ENCODE measurements at places on chromosomes 11 and 22.

DNA sequence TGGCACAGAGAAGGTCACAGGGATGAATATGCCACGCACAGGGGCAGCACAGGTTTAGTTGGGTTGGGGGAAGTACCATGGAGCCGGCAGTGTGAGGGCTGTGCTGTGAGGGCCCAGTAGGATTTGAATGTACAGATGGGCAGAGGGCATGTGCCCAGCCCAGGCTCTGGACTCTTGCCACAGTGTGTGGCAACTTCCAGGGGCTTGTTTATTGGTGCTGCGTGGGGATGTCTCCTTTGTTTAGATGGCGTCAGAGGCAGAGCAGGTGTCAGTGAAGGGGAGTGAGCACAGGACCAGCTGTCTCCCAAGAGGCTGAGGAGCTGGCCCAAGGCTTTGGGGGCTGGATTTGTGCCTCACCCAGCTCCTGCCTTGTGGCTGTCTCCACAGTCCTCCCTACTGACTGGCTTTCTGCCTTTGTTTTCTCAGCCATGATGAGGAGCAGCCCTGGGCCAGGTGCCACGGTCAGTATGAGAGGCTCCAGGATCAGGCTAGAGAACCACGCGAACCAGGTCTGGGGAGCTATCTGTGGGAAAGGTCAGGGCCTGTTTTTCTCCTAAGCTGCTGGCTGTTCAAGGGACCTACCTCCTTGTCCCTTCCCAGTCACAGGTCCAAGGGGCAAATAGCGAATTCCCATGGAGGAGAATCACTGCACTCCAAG is 21.9 kb downstream of the SUN2 start:
- DNase-seq = peak; percentile 66

DNA sequence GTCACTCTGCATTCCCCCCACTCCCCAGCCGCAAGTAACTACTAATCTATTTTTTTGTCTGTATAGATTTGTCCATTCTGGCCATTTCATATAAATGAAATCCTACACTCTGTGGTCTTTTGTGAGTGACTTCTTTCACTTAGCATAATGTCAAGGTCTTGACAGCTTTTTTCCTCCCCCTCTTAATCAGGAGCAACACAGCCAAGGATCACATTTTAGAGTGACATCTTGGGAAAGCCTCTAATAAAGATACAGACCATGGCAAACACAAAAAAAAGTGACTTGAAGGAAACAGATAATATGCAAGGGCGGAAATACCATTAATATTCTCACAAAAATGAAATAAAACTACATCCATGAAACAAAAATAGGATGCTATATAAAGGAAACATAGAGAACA is 43.9 kb downstream of the RAB30 start:
- no peak for DNase-seq

DNA sequence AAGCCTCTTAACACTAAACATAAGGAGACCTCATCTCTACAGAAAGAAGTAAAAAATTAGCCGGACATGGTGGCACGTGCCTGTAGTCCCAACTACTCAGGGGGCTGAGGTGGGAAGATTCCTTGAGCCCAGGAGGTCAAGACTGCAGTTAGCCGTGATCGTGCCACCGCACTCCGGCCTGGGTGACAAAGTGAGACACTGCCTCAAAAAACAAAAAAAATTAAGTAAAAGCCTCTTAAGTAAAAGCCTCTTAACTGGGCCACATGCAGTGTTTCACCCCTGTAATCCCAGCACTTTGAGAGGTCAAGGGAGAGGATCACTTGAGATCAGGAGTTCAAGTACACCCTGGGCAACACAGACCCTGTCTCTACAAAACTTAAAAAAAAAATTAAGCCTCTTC is 25.7 kb downstream of the CELF1 start:
- DNase-seq = no peak

- no peak for DNase-seq
Measured at GRCh38 chr22:19051381-19052072, 70.7 kb downstream of the DGCR2 start.

DNA sequence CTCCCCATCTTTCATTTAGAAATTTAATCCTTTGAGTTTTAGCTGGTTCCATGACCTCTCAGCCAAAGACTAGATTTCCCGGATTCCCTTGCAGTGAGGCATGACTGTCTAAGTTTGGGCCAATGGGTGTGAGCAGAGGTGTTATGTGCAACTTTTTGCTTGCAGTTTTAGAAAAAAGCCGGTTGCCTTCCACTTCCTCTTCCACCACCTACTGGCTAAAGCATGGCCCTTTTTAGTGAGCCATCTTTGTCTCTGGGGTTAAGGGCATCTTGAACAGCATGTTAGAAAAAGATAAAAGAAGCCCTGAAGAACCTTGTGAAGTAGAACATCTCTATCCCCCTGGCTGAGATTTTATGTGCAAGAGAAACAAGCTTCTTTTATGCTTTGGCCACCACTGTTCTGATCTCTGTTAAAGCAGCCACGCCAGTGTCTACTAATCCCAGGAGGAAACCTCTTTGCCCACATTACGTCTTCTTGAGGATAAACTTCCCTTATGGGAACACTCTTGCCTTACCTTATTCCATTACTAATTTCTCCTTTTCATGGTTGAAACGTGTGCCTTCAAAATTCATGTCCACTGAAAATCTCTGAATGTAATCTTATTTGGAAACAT is 279.9 kb downstream of the TENM4 start:
- DNase-seq = no peak

Data from DMS 273 treated with DMSO at 0.1 percent for 48 hours (cell line).